ENCODE measurements at places on chromosomes 7 and 10. TPM values are rescaled to one million over a fixed set of nuclear protein-coding genes. Genes with fewer than 3 reads are reported as not detected.

GRCh38 chr7:30306976-30307375 is 22.6 kb downstream of the ZNRF2 start:
- no peak for DNase-seq

GRCh38 chr10:31018962-31019361 is 12.7 kb downstream of the ZNF438 start:
- DNase-seq, result no peak

DNA sequence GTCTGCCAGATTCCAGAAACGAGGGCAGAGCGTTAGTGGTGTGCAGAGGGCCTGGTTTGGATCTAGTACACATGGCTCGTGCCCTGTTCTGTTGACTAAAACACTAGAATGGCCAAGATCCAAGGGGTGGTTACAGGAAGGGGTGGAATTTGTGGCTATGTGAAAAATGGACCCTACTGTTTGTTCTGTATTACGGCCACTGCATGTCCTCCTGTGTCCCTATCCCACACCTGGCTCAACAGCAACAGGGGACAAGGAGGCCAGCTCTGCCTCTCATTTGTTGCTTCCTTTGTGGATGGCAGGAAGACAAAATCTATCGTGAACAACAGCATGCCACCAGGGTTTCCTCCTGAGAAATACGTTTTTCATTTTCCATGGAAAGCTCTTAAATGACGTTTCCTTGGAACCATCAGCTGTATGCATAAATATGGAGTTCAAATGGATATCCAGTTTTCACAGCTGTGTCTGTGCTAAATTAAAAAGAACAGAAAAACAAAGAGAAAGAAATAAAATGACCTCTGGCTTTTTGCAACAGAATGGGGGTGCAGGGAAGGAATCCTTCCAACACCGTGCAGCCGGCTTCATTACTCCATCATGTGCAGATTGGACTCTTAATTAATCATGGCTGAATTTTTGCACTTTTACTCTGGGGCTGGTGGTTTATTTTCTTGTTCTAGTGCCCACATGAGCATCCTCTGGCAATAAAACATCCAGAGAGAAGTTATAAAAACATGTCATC is 318.9 kb downstream of the CXCL12 start:
- no peak for DNase-seq

DNA sequence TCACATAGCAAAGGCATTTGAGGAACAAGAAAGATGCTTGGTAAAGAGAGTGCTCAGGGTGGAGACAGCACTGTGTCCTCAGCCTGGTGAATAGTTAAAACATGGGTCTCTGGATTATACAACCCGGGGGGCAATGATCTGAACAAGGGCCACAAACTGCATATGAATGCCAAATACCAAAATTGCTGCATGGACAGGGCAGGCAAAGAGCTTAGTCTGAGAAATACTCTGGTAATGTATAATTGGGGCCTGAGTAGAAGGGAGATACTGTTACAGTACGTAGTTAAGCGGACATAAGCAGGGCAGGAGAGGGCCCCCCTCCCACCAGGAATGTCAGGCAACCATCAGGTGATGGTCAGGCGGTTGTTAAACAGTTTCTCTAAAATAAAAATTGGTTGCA is 99.3 kb upstream of the CDK1 start:
- DNase-seq, result no peak

The EIF5AL1 gene
- 1.0 TPM for total RNA-seq

The GJC3 gene
- 0.11 TPM for total RNA-seq

The ASZ1 gene
- not detected for total RNA-seq

The CADPS2 gene
- total RNA-seq, result 13.0 TPM

The HECTD2 gene
- 7.1 TPM for total RNA-seq
